ENCODE measurements at places on chromosomes 6 and 20. TPM values are rescaled to one million over a fixed set of nuclear protein-coding genes. Genes with fewer than 3 reads are reported as not detected.

GRCh38 chr6:104908031-104908887, 48.5 kb upstream of the HACE1 start:
- no peaks in the 10 kb centered on the region for H3K27me3 ChIP-seq
- H3K27ac ChIP-seq = no peak overlapping the region
- no peaks in the 10 kb centered on the region for H3K36me3 ChIP-seq
- no peaks in the 10 kb centered on the region for H3K4me1 ChIP-seq

DNA sequence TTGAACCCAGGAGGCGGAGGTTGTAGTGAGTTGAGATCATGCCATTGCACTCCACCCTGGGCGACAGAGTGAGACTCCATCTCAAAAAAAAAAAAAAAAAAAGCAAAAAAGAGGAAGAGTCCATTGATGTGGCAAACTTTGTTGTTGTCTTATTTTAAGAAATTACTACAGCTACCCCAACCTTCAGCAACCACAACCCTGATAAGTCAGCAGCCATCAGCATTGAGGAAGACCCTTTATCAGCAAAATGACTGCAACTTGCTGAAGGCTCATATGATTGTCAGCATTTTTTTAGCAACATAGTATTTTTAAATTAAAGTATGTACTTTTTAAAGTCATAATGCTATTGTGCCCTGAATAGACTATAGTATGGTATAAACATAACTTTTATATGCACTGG, 48.8 kb downstream of the ZFP64 start:
- no peak for DNase-seq
- H3K4me1 ChIP-seq = no peaks in the 10 kb centered on the region

- DNase-seq = no peak
- no peak overlapping the region for H3K27ac ChIP-seq
- H3K36me3 ChIP-seq = peaks cover 2% of the 10 kb centered on the region
- no peaks in the 10 kb centered on the region for H3K27me3 ChIP-seq
- H3K4me1 ChIP-seq = no peaks in the 10 kb centered on the region
Observed at GRCh38 chr6:157385482-157385881, 4.5 kb downstream of the ZDHHC14 start.

DNA sequence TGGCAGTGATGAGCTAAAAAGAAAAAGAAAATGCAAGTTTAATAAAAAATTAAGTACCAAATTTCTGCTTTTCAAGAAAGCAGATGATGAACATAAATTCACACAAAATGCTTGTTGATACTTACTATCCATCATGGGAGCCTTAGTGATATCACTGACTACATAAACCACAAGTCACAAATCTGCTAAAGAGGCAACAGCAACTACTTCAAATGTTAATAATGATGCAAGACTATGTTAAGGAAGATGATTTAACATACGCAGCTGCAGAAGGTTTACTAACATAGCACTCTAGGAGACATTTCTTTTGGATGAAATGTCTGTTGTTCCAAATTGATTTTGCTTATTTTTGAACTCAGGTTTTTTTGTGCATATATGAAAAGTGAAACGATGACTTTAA, 18.6 kb downstream of the FYN start:
- no peak overlapping the region for H3K27ac ChIP-seq
- no peaks in the 10 kb centered on the region for H3K27me3 ChIP-seq
- H3K4me3 ChIP-seq = no peak overlapping the region
- no peaks in the 10 kb centered on the region for H3K36me3 ChIP-seq
- H3K4me1 ChIP-seq = no peaks in the 10 kb centered on the region

Gene CYP21A2
- not detected for polyA plus RNA-seq

Gene GTSF1L
- polyA plus RNA-seq = not detected

Gene PLN
- 955 TPM for polyA plus RNA-seq

Gene SULF2
- 43.5 TPM for polyA plus RNA-seq

Gene ZC3H12D
- 1.9 TPM for polyA plus RNA-seq
